ENCODE measurements at places on chromosomes 5 and 9.

DNA sequence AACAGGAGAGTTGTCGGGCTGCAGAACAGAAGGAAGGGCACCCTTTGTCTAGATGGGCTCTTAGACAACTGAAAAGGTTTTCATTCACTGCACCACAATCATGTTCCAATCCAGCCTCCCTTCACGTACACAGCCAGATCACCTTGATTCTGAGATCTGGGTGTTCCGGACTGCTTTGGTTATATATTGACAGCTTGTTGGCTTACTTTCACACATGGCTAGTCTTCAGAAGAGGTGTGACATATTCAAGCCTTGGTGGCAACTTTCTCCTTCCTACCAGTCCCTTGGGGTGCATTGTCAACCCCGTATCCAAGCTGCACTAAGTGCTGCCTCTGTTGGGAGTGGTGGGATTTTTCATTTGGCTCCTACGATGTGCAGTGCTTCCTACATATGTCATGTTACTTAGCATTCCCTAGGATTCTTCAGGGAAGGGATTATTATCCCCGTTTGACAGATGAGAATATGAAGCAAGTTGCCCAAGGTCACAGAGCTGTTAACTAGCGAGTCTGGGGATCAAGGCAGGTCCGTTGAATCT lies 100.6 kb downstream of the LIFR start:
- DNase-seq = no peak

DNA sequence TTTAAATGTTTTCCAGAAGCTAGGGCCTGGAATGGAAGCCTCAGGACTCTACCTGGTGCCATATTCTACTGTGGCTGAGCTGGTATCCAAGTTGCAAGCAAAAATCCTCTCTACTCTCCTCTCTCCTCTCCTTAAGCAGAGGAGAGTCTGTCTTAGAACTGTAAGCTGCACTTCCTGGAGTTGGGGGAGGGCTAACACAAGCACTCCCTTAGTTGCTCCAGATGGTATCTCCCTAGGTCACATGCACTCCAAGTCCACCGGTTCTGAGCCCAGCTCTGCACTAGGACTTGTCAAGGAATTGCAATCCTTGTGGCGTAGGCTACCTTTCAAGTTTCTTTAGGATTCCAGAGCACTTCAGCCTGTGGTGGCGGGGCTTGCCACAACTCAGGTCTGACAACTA lies 513.9 kb upstream of the RGMB start:
- DNase-seq = no peak

DNA sequence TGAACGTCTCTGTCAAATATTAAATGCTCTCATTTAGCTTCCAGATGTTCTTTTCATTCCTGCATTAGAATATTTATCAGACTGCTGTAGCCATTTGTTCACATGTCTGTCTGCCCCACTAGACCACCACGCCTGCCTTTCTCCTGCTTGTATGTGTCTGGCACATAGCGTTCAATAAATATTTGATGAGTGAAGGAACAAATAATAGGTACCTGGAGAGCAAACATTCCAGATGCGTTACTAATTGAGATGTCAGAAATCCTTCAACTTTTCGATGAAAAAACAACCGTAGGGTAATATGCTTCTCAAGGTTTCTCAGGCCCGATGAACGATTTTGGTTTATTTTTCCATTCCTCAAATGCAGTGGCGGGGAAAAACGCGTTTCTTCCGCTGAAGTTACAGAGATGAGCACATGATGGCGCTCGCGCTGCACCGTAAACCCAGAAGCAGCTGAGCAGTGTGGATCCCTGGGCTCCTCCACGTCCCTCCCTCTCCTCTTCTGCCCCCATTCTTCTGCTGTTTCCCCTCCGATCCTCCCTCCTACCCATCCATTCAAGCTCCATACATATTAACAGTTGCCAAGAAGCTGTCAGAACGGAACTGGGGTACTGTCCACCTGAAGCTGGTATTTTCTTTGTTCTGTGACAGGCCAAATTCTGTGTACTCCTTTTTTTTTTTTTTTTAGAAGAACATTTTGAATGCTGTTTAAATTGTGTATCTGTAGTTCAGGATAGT lies 245.4 kb downstream of the MPDZ start:
- no peak for DNase-seq

GRCh38 chr9:127905004-127905728 lies 5.8 kb upstream of the ST6GALNAC6 start:
- no peak for DNase-seq

- no peak for DNase-seq
These were observed 81.3 kb downstream of the ANKRD33B start for GRCh38 chr5:10645146-10645545.

- no peak for DNase-seq
These were observed 7.1 kb downstream of the RXRA start for GRCh38 chr9:134333234-134333873.

GRCh38 chr9:91775011-91775707 lies 174.9 kb downstream of the ROR2 start:
- peak; percentile 18 for DNase-seq

GRCh38 chr9:4424891-4425290 lies 65.4 kb upstream of the SLC1A1 start:
- no peak for DNase-seq

GRCh38 chr9:123960965-123961364 lies 31.0 kb upstream of the DENND1A start:
- no peak for DNase-seq

- peak; percentile 5 for DNase-seq
These were observed at the start of gene TICAM2 for GRCh38 chr5:115601701-115602590. TSS of gene TICAM2 (minus strand) at chr5:115602479. CDS start at chr5:115581256, 21,223 bp downstream.

DNA sequence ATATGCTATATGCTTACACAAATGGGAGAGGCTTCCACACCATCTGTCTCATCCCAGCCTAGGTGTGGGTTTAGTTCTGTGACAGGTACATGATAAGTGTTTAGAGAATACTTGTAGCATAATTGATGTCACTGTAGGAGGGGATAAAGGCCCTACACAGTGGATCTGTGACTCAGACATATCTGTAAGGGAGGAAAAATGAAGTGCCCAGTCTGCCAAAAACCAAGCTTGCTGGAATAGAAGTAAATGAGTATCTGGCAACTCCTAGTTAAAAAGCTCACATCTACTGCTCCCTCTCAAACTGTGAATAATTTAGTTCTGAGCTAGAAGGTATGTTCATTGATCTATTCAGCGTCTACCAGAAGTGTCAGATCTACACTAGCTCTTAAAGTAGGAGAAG lies 38.9 kb upstream of the FAM174A start:
- DNase-seq = no peak

GRCh38 chr9:136667940-136668760 lies 5.4 kb downstream of the EGFL7 start:
- DNase-seq = no peak

DNA sequence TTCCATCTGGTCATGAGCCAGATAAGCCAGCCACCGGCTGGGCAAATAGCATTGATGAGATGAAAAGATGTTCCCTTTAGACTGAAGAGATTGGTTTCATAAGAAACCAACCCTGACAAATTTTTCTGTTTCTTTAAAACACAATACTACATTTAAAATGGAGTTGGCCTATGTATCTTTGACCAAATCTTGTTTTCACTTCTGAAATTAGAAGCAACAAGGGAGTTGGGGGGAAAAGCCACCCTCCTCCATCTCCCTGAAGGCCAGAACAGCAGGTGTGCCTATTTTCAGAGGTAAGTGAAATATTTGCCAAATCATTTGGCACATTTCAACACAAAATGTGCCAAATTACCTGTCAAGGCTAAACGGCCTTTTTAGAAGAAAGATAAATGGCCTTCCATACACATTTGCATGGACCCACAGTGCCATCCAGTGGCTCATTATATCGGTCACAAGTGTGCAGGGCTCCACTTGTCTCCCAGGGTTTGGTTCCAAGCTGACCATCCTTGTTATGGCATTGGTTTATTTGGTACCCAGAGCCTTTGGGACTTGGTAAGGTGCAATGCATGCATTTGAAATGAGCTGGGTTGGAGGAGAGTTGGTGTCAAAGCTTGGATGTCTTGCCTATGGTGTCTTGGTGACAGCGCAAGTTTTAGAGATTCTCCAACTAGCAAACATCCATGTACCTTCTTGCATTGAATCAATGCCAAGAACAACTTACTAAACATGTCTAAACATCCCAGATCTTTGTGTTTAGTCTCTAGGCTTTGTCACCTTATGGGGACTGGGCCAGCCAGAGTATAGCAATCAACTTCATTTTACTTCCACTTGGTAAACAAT lies 372.0 kb upstream of the KIF2A start:
- DNase-seq = no peak

DNA sequence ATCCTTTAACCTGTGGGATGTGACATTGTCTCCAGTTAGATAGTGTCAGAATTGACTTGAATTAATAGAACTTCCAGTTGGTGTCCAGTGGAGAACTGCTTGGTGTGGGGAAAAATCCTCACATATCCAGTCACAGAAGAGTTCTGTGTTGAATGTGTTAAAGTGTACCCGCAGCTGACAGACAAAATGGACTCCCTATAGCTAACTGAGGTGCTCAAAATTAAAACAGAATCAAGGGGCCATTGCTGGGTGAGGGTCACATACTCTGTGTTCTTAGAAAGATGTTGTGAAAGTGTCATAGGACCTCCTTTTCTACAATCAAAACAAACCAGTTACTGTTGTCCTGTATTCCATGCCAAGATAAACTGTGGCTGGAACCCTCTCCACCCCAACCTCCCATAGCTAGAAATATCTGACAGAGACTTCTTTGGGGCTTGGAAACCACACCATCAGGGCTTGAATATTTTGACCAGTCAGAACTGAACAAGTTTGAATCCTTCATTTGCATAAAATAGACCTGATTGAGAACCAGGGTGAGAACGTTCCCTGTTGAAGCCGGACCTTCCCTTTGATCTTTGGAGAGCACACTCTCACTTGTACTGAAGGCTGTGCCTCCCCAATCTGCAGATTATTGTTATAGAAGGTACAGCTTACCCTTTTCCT lies 164.0 kb upstream of the ZNF608 start:
- no peak for DNase-seq

GRCh38 chr9:8261737-8262136 lies 462.2 kb upstream of the DMAC1 start:
- no peak for DNase-seq

- no peak for DNase-seq
These were observed 586.4 kb downstream of the ACTL7B start for GRCh38 chr9:108269371-108269770.

GRCh38 chr5:135880801-135881200 lies 14.8 kb downstream of the IL9 start:
- no peak for DNase-seq

DNA sequence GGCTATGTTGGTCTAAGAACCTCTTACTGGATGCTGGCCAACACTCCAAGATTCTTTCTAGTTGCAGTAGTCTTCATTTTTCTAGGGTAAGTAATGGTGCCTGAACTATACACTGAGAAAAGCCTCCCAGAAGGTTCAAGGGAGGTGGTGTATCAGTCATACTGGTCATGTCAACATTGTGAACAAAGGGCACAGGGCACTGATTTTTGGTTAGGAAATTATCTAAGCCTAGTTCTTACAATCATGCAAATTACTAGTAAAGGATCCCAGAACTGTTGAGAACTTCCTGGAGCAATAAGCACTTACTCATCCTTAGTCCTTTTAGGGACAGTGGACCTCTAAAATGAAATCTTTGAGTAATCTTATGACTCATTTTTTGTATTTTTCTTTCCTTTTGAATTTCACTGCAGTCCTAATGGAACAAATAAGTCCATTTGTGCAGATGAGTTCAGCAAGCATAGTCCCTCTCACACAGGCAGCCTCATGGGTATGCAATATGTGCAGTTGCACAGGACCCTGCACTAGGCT lies 21.1 kb upstream of the CDC42SE2 start:
- no peak for DNase-seq

DNA sequence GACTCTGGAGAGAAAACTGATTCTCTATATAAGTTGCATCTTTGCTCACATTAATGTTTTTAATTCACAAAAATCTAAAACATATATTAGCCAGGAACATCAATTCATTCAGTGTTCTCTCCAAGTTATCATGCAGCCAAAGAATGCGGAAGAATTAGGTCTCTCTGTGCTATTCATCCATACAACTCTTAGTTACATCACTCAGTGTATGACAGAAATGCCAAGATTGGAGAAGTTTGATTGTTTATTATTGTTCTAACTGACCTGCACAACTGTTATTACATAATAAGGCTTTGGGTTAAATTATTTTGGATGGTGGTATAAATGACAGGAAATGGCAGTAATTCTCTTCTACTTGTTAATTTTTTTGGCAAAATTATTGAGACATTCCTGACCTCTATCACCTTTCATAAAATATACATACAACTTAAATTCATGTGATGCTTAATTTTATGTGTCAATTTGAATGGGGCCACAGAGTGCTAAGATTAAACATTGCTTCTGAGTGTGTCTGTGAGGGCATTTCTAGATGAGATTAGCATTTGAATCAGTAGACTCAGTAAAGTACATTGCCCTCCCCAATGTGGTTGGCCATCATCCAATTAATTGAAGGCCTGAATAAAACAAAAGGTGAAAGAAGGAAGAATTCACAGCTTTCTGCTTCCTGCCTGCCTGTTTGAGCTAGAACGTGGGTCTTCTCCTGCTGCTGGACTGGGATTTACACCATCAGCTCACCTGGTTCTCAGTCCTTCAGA lies 70.2 kb downstream of the NR2F1-AS1 start:
- DNase-seq = no peak

DNA sequence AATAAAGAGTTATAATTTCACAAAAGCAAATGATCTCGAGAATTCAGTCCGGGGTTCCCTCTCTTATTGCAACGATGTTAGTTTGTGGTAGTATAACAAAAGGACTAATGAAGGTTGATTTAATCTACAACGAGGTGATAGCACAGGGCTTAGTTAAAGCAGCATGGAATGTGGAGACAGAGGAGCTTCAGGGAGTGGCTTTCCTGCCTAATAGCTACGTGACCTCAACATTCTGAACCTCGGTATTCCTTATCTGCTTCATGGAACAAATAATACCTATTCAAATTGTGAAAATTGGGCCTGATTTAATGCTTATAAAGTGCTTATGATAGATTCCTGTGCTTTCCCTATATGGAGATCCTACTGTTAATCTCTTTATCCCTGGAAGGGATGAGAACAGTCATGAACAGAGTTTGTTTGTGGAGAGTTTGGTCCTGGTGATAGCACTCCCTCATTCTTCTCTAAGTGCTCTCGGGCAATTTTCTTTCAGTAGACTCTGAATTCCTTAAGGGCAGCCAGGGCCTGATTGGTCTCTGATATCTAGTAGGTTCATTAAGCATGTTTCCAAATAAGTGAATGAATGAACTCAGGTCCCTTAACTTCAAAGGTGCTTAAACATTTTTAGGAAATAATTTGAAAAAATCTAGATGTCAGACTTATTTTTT lies 104.1 kb upstream of the TUT7 start:
- DNase-seq = no peak

DNA sequence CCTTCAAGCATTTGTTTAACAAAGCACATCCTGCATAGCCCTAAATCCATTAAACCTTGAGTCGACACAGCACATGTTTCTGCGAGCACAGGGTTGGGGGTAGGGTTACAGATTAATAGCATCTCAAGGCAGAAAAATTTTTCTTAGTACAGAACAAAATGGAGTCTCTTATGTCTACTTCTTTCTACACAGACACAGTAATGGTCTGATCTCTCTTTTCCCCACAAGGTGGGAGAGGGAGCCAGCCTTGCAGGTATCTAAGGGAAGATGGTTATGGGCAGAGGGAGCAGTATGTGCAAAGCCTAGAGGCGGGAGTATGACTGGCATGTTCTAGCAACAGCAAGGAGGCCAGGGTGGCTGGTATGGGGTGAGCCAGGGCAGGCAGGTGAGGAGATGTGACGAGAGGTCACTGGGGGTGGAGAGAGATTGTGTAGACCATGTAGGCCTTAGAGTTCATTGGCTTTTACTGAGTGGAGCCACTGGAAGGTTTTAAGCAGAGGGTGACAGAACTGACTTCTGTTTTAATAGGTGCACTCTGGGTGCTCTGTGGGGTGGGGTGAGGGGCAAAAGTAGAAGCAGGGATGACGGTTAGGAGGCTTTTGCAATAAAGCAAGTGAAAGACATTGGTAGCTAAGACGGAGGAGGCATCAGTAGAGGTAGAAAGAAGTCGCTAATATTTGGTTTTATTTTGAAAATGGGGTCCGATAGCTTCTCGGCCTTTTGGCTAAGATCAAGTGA lies 5.1 kb upstream of the RPS14 start:
- no peak for DNase-seq

Measured in stimulated activated CD8-positive, alpha-beta memory T cell treated with anti-CD3 and anti-CD28 coated beads, Interleukin-4, amount 100 ng/mL, for 1 hour (primary cell).